Thymus (tissue), 14 donors: ENCODE measurements at places on chromosomes 11 and 22. TPM values are rescaled to one million over a fixed set of nuclear protein-coding genes. Genes with fewer than 3 reads are reported as not detected.

The CEP126 gene
- 0.42 TPM for total RNA-seq

The OR51B2 gene
- total RNA-seq: not detected

The PHOX2A gene
- 0.05 TPM for total RNA-seq

The KREMEN1 gene
- 10.7 TPM for total RNA-seq

The HTR3A gene
- total RNA-seq: 0.52 TPM

The USP2 gene
- total RNA-seq: 0.19 TPM

The DHCR7 gene
- total RNA-seq: 4.5 TPM

The CARD16 gene
- total RNA-seq: 33.9 TPM

The APOA1 gene
- 2.3 TPM for total RNA-seq

The ARHGAP20 gene
- 0.57 TPM for total RNA-seq

GRCh38 chr11:38448284-38448683 is 1850.2 kb upstream of the RAG2 start:
- no peaks in the 10 kb centered on the region for H3K4me1 ChIP-seq
- H3K27ac ChIP-seq: no peak overlapping the region
- no peak for DNase-seq
- no peak overlapping the region for H3K4me3 ChIP-seq

- DNase-seq: no peak
- no peak overlapping the region for H3K4me3 ChIP-seq
- H3K27me3 ChIP-seq: peaks cover 4% of the 10 kb centered on the region
- H3K27ac ChIP-seq: no peak overlapping the region
These were observed 123.3 kb upstream of the RASSF10 start for GRCh38 chr11:12885717-12886239.

GRCh38 chr11:32178692-32179091 is 87.8 kb downstream of the RCN1 start:
- no peaks in the 10 kb centered on the region for H3K27me3 ChIP-seq
- H3K27ac ChIP-seq: no peak overlapping the region
- no peak for DNase-seq
- no peak overlapping the region for H3K4me3 ChIP-seq

GRCh38 chr11:129323896-129324502 is 51.6 kb upstream of the BARX2 start:
- no peak overlapping the region for H3K27ac ChIP-seq
- H3K4me1 ChIP-seq: no peaks in the 10 kb centered on the region
- DNase-seq: no peak
- no peaks in the 10 kb centered on the region for H3K36me3 ChIP-seq

GRCh38 chr22:48566741-48567140 is 1260.9 kb downstream of the BRD1 start:
- peaks cover 4% of the 10 kb centered on the region for H3K27me3 ChIP-seq
- H3K4me1 ChIP-seq: no peaks in the 10 kb centered on the region
- DNase-seq: no peak
- H3K27ac ChIP-seq: no peak overlapping the region
- H3K36me3 ChIP-seq: no peaks in the 10 kb centered on the region

- no peaks in the 10 kb centered on the region for H3K27me3 ChIP-seq
- no peak overlapping the region for H3K4me3 ChIP-seq
- DNase-seq: no peak
- H3K36me3 ChIP-seq: no peaks in the 10 kb centered on the region
These were observed 38.2 kb downstream of the RPUSD4 start for GRCh38 chr11:126173257-126173656.

DNA sequence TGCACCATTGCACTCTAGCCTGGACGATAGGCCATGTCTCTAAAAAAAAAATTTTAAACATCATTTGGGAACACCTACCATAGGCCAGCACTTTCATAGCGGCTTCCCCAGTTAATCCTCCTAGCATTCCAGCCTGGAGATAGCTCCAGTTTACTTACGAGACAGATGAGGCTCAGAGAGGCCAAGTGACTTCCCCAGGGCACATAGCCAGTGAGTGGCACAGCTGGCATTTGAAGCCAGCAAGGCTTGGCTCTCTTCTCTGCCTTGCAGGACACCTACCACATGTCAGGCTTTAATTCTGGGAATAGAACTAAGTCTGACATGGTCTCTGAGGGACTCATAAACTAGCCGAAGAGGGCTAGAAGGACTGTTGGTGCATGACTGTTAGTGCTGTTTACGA is 4.9 kb upstream of the TAGLN start:
- no peak overlapping the region for H3K27ac ChIP-seq
- DNase-seq: no peak
- no peak overlapping the region for H3K4me3 ChIP-seq
- H3K36me3 ChIP-seq: peaks cover 6% of the 10 kb centered on the region
- H3K27me3 ChIP-seq: peaks cover 10% of the 10 kb centered on the region

GRCh38 chr11:73461335-73461840 is 85.2 kb downstream of the RELT start:
- no peak for DNase-seq
- H3K4me1 ChIP-seq: no peaks in the 10 kb centered on the region
- no peak overlapping the region for H3K4me3 ChIP-seq
- no peaks in the 10 kb centered on the region for H3K27me3 ChIP-seq
- no peak overlapping the region for H3K27ac ChIP-seq

GRCh38 chr11:58316142-58316541 is 42.7 kb downstream of the OR5B17 start:
- DNase-seq: no peak
- no peak overlapping the region for H3K4me3 ChIP-seq
- no peaks in the 10 kb centered on the region for H3K36me3 ChIP-seq
- H3K27me3 ChIP-seq: no peaks in the 10 kb centered on the region
- H3K27ac ChIP-seq: no peak overlapping the region

DNA sequence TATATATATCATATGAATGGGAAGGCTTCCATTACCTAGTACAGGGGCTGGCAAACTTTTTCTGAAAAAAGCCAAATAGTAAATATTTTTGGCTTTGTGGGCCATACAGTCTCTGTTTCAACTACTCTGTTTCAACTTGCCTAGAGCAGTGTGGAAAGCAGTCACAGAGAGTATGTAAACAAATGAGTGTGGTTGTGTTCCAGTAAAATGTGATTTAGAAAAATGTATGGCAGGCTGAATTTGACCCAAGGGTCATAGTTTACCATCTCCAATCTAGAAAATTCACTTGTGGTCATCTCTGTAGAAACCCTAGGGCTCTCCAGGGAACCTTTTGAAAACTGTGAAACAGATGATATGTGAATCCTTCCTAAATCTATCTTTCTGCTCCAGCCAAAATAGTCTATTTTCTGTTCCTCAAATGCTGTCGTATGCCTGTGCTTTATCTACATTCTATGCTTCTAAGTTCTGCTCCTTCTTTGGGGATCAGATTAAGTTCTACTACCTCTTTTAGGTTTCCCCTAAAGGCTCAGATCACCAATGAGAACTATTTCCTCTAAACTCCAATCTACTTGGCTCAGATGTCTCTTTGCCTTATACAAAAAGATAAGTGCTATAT is 356.2 kb downstream of the METTL15 start:
- DNase-seq: no peak
- H3K4me1 ChIP-seq: no peaks in the 10 kb centered on the region
- no peak overlapping the region for H3K27ac ChIP-seq
- H3K27me3 ChIP-seq: no peaks in the 10 kb centered on the region
- no peaks in the 10 kb centered on the region for H3K36me3 ChIP-seq
- H3K4me3 ChIP-seq: no peak overlapping the region

- peaks cover 53% of the 10 kb centered on the region for H3K4me1 ChIP-seq
- no peak overlapping the region for H3K4me3 ChIP-seq
- H3K36me3 ChIP-seq: no peaks in the 10 kb centered on the region
- no peak overlapping the region for H3K27ac ChIP-seq
- no peak for DNase-seq
These were observed 104.3 kb downstream of the GAB2 start for GRCh38 chr11:78313181-78313795.

GRCh38 chr11:130078080-130078479 is 8.4 kb downstream of the APLP2 start:
- H3K4me1 ChIP-seq: no peaks in the 10 kb centered on the region
- no peaks in the 10 kb centered on the region for H3K36me3 ChIP-seq
- H3K4me3 ChIP-seq: no peak overlapping the region
- no peak for DNase-seq

GRCh38 chr22:17897858-17898257 is 123.6 kb upstream of the BID start:
- peaks cover 8% of the 10 kb centered on the region for H3K4me1 ChIP-seq
- peak; percentile 45 for DNase-seq
- H3K36me3 ChIP-seq: no peaks in the 10 kb centered on the region
- no peaks in the 10 kb centered on the region for H3K27me3 ChIP-seq
- no peak overlapping the region for H3K4me3 ChIP-seq

DNA sequence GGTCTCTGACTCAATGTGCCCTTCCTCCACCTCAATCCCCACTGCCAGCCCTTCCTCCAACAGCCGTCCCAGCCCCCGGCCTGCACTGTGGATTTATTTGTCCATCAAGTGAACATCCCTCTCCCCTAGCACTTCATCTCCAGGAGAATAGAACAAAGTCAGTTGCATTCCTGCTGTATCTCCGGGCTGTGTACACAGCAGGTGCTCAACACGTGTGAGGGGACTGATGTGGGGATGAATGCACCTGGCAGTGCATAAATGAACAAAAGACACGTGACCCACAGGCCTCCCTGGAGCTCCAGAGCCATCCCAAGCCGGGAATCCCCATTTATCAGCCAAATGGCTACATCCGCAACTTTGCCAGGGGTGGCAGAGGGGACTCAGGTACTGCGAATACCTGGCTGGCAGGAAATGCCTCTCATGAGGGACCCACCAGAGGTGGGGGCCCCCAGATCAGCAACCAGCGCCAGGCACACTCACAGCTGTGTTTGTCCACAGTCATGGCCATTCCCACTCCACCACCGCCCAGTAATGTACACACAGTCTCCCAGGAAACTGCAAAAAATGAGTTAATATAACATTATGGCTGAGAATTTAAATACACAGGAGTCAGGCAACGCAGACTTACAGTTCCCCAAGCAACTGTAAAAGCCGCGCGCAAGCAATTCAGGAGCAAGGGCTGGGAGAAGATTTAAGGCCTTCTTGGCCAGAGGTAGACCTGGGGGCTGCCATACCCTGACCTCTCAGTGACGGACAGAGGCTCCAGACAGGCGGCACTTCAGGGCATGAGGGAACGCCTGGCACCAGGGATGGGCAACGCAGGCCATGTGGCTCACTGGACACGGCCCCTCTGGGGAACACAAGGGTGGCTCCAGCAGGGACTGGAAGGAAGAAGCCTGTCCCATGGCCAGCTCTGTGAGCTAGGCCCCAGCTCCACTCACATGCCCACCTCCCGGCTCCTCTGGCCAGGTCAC is 50.3 kb upstream of the TCF20 start:
- H3K4me1 ChIP-seq: peaks cover 15% of the 10 kb centered on the region
- no peak for DNase-seq
- no peaks in the 10 kb centered on the region for H3K27me3 ChIP-seq
- no peaks in the 10 kb centered on the region for H3K36me3 ChIP-seq
- no peak overlapping the region for H3K4me3 ChIP-seq
- H3K27ac ChIP-seq: no peak overlapping the region

DNA sequence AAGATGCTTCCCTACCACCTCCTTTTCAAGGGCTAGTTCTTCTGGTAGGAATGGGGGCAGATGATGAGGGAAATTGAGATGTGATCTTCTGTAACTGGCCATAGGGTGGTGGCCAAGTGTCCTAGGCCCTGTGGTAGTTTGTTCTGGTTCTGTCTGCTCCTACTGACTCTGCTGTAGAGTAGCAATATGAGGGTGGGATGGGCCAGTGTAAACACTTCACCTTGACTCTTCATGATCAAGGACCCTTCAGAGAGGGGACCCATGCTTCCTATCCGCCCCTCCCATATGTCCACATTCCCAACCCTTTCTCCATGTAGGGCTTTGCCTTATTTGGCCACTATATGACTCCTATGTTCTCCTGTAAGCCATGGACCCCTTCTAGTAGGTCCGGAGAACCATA is 230.3 kb upstream of the SESN3 start:
- no peak for DNase-seq
- no peaks in the 10 kb centered on the region for H3K36me3 ChIP-seq
- H3K4me3 ChIP-seq: no peak overlapping the region
- H3K27me3 ChIP-seq: no peaks in the 10 kb centered on the region
- H3K27ac ChIP-seq: no peak overlapping the region

DNA sequence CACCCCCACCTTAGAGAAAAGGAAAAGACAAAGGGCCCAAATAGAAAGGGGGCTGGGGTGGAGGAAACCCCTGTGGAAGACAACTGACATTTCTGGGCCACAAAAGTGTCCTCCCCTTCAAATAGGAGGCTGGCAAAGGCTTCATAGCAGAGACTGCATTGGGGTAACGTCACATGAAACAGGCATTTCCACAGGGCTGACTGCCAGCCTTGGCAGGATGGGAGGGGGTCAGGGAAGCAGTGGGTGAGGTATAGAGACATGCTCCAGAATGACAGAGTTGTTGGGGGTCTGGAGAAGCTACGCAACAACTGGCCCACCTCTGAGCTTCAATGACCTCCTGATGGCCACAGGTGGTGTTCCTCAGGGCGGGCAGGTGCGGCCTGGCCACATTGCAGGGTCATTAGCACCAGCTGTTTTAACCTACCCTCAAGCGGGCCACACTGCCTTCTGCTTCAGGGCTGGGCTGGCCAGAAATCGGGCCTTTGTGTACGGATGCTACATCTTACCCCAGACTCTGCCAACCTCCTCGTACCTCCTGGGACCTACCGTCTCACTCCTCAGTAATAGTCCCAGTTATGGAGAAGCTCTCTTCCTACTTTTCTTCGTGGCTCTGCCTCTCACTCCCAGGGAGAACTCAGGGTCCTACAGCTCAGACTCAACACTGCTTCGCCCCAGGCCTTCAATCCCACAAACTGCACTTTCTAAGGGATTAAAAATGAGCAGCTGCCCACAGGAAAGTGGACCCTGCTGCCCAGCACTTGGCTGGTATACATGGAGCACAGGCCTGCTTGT is 160.0 kb upstream of the NCAM1 start:
- no peak overlapping the region for H3K4me3 ChIP-seq
- H3K36me3 ChIP-seq: no peaks in the 10 kb centered on the region
- H3K4me1 ChIP-seq: no peaks in the 10 kb centered on the region
- H3K27ac ChIP-seq: no peak overlapping the region
- H3K27me3 ChIP-seq: no peaks in the 10 kb centered on the region
- no peak for DNase-seq

- no peaks in the 10 kb centered on the region for H3K27me3 ChIP-seq
- no peak overlapping the region for H3K4me3 ChIP-seq
- H3K36me3 ChIP-seq: peaks cover 72% of the 10 kb centered on the region
- no peak for DNase-seq
- H3K4me1 ChIP-seq: no peaks in the 10 kb centered on the region
- no peak overlapping the region for H3K27ac ChIP-seq
These were observed 28.5 kb downstream of the UQCR10 start for GRCh38 chr22:29795663-29796062.
